Uterus (tissue), 4 donors: ENCODE measurements at places on chromosomes 1 and 21. TPM values are rescaled to one million over a fixed set of nuclear protein-coding genes. Genes with fewer than 3 reads are reported as not detected.

DNA sequence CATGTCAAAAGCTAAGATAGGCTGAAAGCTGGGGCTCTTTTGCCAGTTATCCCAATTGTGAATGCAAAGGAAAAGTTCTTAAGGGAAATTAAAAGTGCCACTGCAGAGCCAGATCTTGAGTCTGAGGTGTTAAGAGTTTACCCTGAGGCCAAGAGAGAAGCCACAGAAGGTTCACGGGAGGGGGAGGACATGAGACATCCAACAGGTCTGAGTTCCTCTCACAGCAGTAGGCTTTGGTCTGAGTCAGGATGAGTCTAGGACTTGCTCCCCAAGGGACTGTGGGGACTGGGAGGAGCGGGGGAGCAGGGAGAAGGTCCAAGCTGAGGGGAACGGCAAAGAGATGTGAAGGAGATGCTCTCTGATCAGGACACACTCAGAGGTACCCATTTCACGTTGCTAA lies 411.2 kb upstream of the CAMK1G start:
- no peaks in the 10 kb centered on the region for H3K4me1 ChIP-seq
- no peaks in the 10 kb centered on the region for H3K36me3 ChIP-seq
- DNase-seq = no peak
- no peak overlapping the region for H3K4me3 ChIP-seq

GRCh38 chr1:185490924-185491323 lies 173.9 kb upstream of the IVNS1ABP start:
- no peaks in the 10 kb centered on the region for H3K27me3 ChIP-seq
- H3K27ac ChIP-seq = no peak overlapping the region
- no peak overlapping the region for H3K4me3 ChIP-seq
- H3K36me3 ChIP-seq = no peaks in the 10 kb centered on the region
- DNase-seq = no peak
- no peaks in the 10 kb centered on the region for H3K4me1 ChIP-seq

DNA sequence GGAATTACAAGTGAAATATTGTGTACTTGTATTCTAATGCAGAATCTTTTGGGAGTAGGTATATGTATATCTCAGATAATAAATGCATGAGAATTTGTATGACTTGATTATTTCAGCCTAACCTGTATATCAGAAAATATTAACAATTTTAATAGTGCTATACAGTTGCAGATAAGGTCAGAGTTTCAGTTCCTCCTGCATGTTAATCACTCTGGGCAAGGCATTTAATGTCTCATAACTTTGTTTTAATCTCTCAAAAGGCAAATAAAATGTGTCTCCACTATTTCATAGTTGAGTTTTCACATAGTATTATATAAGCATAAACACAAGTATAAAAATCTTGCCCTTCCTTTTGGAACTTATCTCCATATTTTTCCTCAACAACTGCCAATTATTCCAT lies 352.5 kb downstream of the KCNT2 start:
- no peaks in the 10 kb centered on the region for H3K4me1 ChIP-seq
- H3K36me3 ChIP-seq = no peaks in the 10 kb centered on the region
- no peak overlapping the region for H3K4me3 ChIP-seq
- no peaks in the 10 kb centered on the region for H3K27me3 ChIP-seq
- no peak for DNase-seq

DNA sequence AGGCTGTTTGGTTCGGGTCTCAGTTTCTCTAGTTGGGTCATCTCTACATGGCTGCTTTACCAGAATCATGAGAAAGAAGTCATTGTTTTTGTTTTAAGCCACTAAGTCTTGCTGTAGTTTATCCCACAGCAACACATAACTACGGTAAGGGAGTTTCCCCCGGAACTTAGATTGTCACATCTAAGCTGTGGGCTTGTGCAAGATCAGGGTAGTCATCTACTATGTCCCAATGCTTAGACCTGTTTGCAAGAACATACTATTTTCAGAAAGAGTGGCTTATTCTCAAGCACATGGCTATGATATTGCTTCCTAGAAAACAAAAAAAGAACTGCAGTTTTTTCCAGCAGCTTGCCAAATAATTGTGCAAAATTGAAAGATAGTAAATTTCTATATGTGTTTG lies 18.0 kb upstream of the OLIG2 start:
- no peaks in the 10 kb centered on the region for H3K4me1 ChIP-seq
- no peak overlapping the region for H3K4me3 ChIP-seq

GRCh38 chr1:23590058-23590783 lies 30.9 kb upstream of the ID3 start:
- H3K4me3 ChIP-seq = no peak overlapping the region
- no peaks in the 10 kb centered on the region for H3K36me3 ChIP-seq
- no peak overlapping the region for H3K27ac ChIP-seq
- no peaks in the 10 kb centered on the region for H3K4me1 ChIP-seq
- H3K27me3 ChIP-seq = no peaks in the 10 kb centered on the region

DNA sequence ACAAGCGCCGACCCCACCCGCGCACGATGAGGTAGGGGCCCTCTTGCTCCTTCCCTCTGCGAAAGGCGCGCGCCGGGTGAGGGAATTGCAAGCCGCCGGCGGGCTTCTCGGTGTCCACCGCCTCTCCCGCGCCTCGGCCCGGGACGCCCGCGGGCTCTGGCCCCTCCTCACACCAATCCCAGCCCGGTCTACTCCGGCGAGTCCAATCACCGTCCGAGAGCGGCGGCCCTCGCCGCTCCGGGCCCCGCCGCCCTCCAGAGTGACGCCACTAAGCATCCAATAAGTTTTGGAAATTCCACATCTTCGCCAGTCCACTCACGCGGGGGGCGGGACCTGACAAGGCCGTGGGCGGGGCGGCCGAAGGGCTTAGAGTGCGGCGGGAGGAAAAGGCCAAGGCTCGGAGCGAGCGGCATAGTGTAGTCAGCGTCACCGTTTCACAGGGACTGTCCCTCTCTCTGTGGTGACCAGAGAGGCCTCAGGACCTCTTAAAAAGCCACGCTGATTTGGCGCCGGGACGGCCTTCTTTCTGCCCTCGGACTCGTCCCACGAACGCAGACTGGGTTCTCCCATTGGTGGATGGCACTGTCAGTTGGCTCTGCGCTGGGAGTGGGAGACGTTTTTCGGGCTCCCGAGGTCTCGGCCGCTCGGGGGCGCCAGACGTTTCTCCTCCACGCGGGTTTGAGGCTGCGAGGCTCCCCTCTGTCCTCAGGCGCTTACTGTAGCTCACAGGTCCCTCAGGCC lies at the start of gene TRIM45:
Gene TRIM45, minus strand, starts transcription at position 161 of the 741 bp plus-strand sequence. CDS start 548 bp downstream, outside the sequence.
- no peaks in the 10 kb centered on the region for H3K4me1 ChIP-seq
- H3K27ac ChIP-seq = peak within 1 kb of the TSS; percentile 91
- H3K36me3 ChIP-seq = no peaks in the 10 kb centered on the region
- DNase-seq = peak; percentile 96
- H3K4me3 ChIP-seq = peak within 1 kb of the TSS; percentile 65

GRCh38 chr1:94642617-94643321 lies 101.2 kb upstream of the F3 start:
- H3K27ac ChIP-seq = no peak overlapping the region
- H3K4me3 ChIP-seq = no peak overlapping the region
- no peaks in the 10 kb centered on the region for H3K36me3 ChIP-seq
- DNase-seq = no peak
- H3K27me3 ChIP-seq = no peaks in the 10 kb centered on the region
- H3K4me1 ChIP-seq = no peaks in the 10 kb centered on the region

DNA sequence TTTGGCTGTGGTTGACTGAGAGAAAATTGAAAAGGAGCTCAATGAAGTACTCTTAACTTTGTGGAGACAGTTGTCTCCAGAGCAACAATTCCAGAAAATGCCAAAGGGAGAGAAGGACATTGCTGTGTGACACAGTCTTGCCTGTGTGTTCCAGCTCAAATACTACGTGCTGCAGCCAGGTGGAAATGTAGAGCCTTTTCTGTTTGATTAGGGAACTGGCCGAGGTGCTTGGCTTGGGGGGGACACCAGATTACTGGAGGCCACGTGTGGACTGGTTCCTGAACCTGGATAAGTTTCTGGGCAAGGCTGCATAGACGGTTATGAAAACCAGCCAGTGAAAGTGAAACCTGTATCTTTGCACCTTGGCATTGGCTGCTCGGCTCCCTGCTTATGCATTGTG lies 217.9 kb downstream of the CTH start:
- H3K4me1 ChIP-seq = no peaks in the 10 kb centered on the region
- DNase-seq = no peak
- no peaks in the 10 kb centered on the region for H3K36me3 ChIP-seq
- H3K27ac ChIP-seq = no peak overlapping the region
- H3K4me3 ChIP-seq = no peak overlapping the region
- no peaks in the 10 kb centered on the region for H3K27me3 ChIP-seq

DNA sequence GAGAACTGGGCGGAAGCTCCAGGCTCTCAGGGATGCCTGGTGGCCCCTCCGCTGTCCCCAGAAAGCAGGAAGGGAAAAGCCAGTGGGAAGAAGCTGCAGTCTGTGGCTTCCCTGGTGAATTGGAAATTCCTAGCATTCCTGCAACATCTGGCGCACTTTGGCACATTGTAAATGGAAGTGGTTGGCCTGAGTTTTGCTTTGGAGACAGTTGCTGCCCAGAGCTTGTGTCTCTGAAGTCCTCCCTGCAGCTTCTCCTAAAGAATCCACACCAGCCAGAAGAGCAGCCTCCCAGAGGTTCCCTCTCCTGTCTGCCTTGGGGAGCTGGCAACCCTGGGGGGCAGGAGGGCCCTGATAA lies 48.2 kb downstream of the ARHGEF10L start:
- no peak overlapping the region for H3K4me3 ChIP-seq
- no peaks in the 10 kb centered on the region for H3K36me3 ChIP-seq
- H3K27me3 ChIP-seq = no peaks in the 10 kb centered on the region

- DNase-seq = no peak
- no peak overlapping the region for H3K27ac ChIP-seq
- no peaks in the 10 kb centered on the region for H3K27me3 ChIP-seq
Observed at GRCh38 chr21:45747802-45748445, 104.4 kb downstream of the PCBP3 start.

- no peak overlapping the region for H3K4me3 ChIP-seq
- no peaks in the 10 kb centered on the region for H3K4me1 ChIP-seq
- H3K27ac ChIP-seq = no peak overlapping the region
- no peaks in the 10 kb centered on the region for H3K36me3 ChIP-seq
- DNase-seq = no peak
Observed at GRCh38 chr1:203158960-203159665, 16.5 kb downstream of the MYBPH start.

NGF gene
- 16.2 TPM for total RNA-seq

TSPAN2 gene
- 42.5 TPM for total RNA-seq

LCE1E gene
- total RNA-seq = not detected

SRSF10 gene
- total RNA-seq = 198 TPM
